ENCODE measurements at places on chromosomes 4 and X.

- no peak for DNase-seq
Measured at GRCh38 chr4:114028071-114028470, 48.6 kb upstream of the ARSJ start.

GRCh38 chrX:53511322-53511721, 77.2 kb upstream of the HSD17B10 start:
- no peak for DNase-seq

DNA sequence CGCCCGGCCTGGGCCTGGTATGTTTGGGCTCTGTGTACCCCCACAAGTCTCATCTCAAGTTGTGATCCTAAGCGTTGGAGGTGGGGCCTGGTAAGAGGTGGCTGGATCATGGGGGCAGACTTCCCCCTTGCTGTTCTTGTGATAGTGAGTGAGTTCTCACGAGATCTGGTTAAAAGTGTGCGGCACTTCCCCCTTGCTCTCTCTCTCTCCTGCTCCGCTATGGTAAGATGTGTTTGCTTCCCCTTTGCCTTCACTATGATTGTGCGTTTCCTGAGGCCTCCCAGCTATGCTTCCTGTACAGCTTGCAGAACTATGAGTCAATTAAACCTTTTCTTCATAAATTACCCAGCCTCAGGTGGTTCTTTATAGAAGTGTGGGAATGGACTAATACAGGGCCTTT, 53.0 kb downstream of the CHST7 start:
- DNase-seq, result no peak

DNA sequence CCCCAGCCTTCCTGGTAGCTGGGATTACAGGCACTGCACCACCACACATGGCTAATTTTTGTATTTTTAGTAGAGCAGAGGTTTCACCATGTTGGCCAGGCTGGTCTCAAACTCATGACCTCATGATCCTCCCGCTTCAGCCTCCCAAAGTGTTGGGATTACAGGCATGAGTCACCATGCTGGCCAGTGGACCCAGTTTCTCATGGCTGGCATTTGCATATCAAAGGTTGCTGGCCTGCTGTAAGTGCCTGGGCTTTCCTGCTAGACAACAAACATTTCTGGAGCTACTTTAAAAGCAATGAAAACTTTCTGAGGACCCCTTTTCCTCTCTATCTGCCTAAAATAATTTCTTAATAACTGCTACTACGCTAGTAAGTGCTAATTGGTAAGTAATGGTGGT, 228.2 kb downstream of the PCDH10 start:
- no peak for DNase-seq

DNA sequence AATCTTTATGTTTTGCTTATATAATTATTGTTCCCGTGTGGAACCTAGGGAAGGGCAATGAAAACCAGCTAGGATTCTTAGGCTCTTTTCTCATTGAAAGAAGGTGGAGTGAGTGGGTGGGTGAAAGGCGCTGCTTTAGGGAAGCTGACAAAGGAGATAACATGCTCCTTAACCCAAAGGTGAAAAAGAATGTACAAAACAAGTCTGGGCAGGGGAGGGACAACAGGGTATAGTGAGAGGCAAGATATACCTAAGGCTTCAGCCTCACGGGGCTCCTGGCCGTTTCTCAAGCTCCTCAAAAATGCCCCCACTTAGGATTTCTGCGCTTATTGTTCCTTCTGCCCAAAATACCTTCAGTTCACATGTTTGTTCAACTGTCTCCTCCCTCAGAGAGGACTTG, 1.8 kb downstream of the SH2D1A start:
- DNase-seq, result no peak

- peak; percentile 5 for DNase-seq
Measured at GRCh38 chr4:110165382-110166286, 32.8 kb downstream of the ELOVL6 start.

- DNase-seq, result peak; percentile 70
Measured at GRCh38 chr4:174120446-174121295, 162.8 kb downstream of the FBXO8 start.

DNA sequence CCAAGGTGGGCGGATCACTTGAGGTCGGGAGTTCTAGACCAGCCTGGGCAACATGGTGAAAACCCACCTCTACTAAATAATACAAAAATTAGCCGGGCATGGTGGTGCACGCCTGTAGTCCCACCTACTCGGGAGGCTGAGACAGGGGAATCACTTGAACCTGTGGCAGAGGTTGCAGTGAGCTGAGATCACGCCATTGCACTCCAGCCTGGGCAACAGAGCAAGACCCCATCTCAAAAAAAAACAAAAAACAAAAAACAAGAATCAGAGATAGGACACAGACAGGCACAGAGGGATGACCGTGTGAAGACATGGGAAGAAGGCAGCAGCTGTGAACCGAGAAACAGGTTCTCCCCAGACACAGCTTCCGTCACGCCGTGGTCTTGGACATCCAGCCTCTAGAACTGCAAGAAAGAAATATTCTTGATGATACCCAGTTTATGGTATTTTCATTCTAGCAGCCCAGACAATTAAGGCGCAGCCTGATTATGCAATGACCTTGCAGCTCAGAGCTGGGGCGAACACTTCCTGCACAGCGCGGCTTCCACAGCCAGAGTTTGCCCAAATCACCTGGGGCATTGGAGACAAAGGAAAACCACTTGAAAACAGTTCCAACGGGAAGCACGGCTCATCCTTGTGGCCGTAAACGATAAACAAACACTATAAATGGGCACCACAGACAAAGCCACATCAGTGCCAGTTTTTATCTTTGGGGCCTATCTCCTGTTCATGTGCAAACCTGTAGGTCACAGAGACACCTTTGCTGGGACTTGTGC, 4.2 kb upstream of the ARSD start:
- no peak for DNase-seq

DNA sequence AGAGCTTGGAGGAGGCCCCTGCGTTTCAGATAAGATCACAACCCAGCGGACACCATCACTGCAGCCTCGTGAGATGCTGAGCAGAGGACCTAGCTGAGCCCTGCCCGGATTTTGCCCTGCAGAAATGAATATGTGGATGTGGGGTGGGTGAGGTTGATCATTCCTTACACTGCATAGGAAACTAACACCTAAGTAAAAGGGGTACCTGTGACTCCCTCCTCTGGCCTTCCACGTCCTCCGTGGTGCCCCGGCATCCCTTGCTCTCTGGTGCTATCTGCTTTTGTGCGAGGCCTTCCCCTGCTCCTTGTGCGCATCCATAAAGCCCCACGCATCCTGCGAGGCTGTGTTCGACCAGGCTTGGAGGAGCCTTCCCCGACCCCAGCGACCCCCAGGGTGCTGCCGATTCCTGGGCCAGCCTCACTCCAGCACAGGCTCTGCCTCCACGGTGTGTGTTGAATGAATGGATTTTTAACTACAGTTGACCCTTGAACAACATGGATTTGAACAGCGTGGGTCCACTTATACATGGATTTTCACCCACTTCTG, 25.6 kb upstream of the GPR78 start:
- no peak for DNase-seq
